Stimulated activated CD4-positive, alpha-beta T cell treated with anti-CD3 and anti-CD28 coated beads, Interleukin-12 subunit alpha, Interleukin-12 subunit beta, amount 100 ng/mL, for 24 hours (primary cell): ENCODE measurements at places on chromosomes 7 and 10.

DNA sequence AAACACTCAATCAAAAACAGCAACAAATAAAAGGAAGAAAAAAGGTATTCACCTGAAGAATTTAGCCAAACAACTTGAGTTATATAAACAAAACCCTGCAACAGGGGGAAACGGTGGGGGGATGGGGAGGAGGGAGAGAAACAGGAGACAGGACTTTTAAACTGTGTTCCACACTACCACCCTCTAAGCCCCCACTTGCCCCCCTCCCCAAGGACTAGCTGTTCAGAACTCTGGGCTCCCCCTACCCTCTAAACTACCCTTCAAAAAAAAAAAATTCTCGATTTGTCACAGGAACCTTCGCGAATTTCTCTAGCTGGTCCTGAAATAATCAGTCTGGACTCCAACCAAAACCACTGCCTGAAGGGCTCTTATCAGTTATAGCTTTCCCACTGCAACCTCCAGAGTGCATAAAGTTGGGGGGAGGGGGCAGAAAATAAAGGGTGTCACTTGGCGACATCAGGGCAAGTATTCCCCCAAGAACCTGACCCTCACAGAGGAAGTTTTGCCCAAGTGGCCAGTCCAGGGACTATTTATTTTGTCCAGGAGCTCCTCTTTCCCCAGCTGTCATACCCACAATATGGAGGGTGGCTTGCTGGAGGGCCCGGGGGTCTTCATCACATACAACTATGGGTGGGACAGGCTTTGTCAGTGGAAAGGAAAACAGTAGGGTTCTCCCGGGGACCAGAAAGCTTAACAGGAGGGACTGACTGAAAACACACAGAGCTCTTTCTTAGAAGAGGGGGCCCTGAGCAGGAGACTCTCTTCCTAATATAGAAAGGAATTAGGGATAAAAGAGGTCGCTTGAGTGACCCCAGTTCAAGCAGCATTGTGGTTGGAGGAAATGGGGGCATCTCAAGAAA lies 1.3 kb downstream of the UBE2H start:
- no peak for DNase-seq

- DNase-seq = no peak
Measured at GRCh38 chr10:2619472-2619871, 447.9 kb upstream of the PFKP start.

DNA sequence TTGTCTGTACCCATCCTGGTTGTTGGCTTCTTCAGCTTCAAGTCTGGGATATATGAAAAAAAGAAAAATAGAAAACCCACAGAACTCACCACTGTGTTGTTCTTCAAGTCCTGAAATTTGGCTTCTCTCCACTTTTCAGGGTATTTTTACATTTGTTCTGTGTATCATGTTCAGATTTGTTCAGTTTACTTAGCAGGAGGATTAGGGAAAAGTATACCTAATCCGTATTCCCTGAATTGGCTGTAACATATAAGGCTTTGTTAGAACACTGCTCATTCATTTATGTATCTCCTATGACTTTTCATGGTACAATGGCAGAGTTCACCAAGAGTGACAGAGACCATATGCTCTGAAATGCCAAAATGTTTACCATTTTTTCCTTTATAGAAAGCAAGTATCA lies 146.9 kb downstream of the PTN start:
- DNase-seq = no peak

DNA sequence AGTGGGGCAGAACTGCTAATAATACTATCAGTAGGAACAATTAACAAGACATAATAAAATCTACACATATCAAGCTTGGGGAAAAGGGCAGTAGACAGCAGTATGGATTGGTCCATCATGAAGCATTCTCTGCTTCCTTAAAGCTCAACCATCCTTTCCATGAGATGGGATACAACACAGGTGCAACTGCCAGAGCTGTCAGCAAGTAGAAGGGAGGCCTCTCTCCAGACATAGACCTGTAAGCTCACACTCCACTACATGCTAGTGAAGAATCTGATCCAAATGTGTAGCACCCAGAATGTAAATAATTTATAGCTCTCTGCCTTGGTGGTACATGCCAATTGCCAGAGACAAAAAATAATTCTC lies 41.5 kb upstream of the ANAPC16 start:
- DNase-seq = no peak

DNA sequence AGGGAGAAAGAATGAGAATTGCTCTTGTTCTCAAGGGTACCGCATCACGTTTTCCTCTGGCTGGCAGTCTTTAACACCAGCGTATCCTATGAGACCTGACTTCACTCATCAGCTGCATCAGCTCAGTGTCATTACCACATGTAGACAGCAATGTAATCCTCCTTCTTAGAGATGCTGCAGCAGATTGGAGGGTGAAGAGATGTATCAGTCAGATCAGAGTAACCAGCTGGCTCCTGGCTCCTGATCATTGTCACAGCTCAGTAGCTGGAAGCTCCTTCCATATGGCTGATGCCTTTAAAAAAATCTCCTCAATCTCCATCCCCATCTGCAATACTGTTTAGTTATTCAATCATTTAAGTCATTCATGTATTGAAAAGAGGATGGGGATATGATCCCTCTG lies 39.7 kb upstream of the EPHB6 start:
- no peak for DNase-seq

DNA sequence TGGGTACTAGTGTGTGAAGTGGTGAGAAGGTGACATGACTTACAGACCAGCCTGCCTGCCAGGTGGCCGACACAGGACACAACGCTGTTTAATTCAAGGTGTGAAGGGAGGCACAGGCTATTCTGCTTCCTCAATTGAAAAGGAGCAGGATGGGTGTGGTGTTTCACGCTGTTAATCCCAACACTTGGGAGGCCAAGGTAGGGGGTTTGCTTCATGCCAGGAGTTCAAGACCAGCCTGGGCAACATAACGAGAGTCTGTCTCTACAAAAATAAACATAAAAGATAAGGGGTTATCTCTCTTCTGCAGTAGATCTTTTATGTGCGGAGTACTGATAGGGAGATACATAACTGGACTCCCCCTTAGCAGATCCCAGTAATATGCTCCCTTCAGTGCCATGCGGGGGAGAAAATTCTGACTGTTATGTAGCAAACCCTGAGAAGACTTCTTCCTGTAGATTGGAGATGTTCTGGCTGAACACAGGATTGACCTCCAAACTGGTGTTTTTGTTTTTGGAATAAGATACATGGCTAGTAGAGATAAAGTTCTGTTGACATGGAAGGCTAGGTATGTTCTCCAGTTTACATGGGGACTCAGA lies 63.2 kb downstream of the CCNY start:
- no peak for DNase-seq
